ENCODE measurements at places on chromosomes 4 and X. TPM values are rescaled to one million over a fixed set of nuclear protein-coding genes. Genes with fewer than 3 reads are reported as not detected.

Gene NAP1L3
- 0.35 TPM for total RNA-seq

Gene CLGN
- 6.6 TPM for total RNA-seq

Gene CSN1S1
- not detected for total RNA-seq

Gene MAGEB4
- not detected for total RNA-seq

Gene CXCL1
- total RNA-seq: 6.0 TPM

Gene IL1RAPL2
- total RNA-seq: not detected

Gene TDO2
- 0.56 TPM for total RNA-seq

Gene FABP2
- not detected for total RNA-seq

Gene MMAA
- total RNA-seq: 1.3 TPM

Gene MAGEA1
- total RNA-seq: 0.05 TPM

Gene PHKA1
- total RNA-seq: 30.8 TPM

Gene FRMD7
- not detected for total RNA-seq

Gene SPANXB1
- total RNA-seq: 2.0 TPM

Gene MAGEB1
- not detected for total RNA-seq

Gene KLB
- 0.08 TPM for total RNA-seq

Gene EIF1AX
- total RNA-seq: 101 TPM

Gene ZNF157
- total RNA-seq: 0.05 TPM

Gene SLC9B1
- not detected for total RNA-seq

Gene KIT
- total RNA-seq: 0.02 TPM

Gene SASH3
- total RNA-seq: not detected

Gene TRAPPC11
- 14.2 TPM for total RNA-seq

Gene DGAT2L6
- not detected for total RNA-seq

Gene VCX
- total RNA-seq: not detected

Gene ADGRG2
- total RNA-seq: 9.3 TPM

Gene MSANTD1
- 0.21 TPM for total RNA-seq

Gene CTAG1A
- not detected for total RNA-seq

Gene PDLIM3
- total RNA-seq: 0.10 TPM

Gene RNF150
- total RNA-seq: 0.25 TPM

Gene HERC5
- total RNA-seq: 3.6 TPM

Gene USP17L5
- not detected for total RNA-seq

Gene KLHL5
- 54.3 TPM for total RNA-seq

Gene XAGE2
- total RNA-seq: not detected

Gene PLAC1
- total RNA-seq: 0.68 TPM

Gene TMSB15C
- 0.14 TPM for total RNA-seq

Gene SLC6A14
- total RNA-seq: not detected

Gene GAGE2A
- total RNA-seq: not detected

Gene CDKL5
- 5.5 TPM for total RNA-seq

Gene FATE1
- not detected for total RNA-seq

Gene ANAPC10
- 11.4 TPM for total RNA-seq

Gene COQ2
- total RNA-seq: 21.7 TPM
